ENCODE measurements at places on chromosomes 12 and 14.
A peak's percentile ranks its signal among the peaks of the same experiment; 100 is the strongest.

- DNase-seq, result no peak
These were observed 3.1 kb upstream of the ARHGEF40 start for GRCh38 chr14:21066882-21067502.

- DNase-seq, result peak; percentile 87
These were observed 28.8 kb downstream of the RPGRIP1 start for GRCh38 chr14:21308479-21309237.

GRCh38 chr14:48456051-48456450, 780.6 kb upstream of the MDGA2 start:
- no peak for DNase-seq

- DNase-seq, result no peak
These were observed 175.8 kb downstream of the CALM1 start for GRCh38 chr14:90572441-90573150.

GRCh38 chr12:13177373-13177772, 19.2 kb upstream of the EMP1 start:
- no peak for DNase-seq

DNA sequence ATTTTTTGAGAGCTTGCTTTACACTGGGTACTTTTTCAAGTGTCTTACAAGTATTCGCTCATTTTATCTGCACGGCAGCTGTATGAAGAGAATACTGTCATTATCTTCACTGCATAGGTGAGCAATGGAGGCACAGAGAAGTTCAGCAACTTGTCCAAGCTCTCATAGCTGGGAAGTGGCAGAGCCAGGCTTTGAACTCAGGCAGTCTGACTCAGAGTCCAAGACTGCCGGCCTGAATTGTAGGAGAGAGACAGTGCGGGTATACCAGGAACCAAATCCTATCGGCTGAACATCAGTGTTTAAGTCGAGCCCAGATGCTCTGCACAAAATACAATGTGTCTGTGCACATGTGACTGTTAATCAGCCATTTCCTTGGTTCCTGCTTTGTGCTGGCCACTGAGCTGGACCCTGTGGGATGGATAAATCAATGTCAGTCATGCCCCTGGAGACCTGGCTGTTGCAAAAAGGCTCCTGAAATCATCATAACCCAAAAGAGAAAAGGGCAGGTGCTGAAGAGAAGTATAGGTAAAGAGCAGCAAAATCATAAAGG, 474.6 kb downstream of the DPF3 start:
- no peak for DNase-seq

DNA sequence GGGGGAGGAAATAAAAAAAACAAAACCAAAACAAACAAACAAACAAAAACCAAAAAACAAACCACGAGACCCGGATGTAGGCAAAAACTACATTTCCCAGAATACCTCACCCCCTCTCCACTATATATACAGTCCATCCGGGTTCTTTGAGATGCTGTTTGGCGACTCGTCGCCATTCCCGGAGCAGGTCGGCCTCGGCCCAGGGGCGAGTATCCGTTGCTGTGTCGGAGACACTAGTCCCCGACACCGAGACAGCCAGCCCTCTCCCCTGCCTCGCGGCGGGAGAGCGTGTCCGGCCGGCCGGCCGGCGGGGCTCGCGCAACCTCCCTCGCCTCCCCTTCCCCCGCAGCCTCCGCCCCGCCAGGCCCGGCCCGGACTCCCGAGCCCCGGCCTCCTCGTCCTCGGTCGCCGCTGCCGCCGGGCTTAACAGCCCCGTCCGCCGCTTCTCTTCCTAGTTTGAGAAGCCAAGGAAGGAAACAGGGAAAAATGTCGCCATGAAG, at the start of gene RNF10:
TSS of gene RNF10 (plus strand) at position 154 of the 500 bp plus-strand sequence. CDS start 456 bp downstream, outside the sequence.
- peak; percentile 66 for DNase-seq

DNA sequence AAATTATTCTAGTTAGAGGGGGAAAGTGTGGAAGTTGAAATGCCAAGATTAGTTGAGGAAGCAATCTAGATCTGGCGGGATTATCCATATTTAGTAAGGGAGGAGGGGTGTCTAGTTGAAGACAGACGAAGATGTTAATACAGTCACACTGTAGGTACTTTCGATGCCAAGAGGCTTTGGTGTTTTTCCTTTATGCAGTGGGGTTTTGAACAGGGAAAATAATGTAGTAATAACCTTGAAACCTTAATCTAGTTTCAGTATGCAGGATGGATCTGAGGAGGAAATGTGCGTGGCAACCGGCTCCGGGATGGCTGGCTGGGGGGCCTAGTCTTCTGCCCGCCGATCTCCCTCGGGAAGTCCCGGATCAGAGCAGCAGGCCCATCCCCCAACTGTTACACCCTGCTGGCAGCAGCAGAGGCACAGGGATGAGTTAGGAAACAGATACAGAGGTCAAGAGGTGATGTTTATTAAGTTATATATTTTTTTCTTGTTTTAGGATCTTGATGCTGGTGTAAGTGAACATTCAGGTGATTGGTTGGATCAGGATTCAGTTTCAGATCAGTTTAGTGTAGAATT, 27.4 kb downstream of the MDM2 start:
- DNase-seq, result no peak

GRCh38 chr12:101931498-101932326, 54.3 kb downstream of the DRAM1 start:
- DNase-seq, result no peak

- DNase-seq, result no peak
These were observed 55.1 kb upstream of the E2F7 start for GRCh38 chr12:77120156-77121085.

GRCh38 chr12:2345902-2346301, 293.1 kb downstream of the CACNA1C start:
- no peak for DNase-seq

DNA sequence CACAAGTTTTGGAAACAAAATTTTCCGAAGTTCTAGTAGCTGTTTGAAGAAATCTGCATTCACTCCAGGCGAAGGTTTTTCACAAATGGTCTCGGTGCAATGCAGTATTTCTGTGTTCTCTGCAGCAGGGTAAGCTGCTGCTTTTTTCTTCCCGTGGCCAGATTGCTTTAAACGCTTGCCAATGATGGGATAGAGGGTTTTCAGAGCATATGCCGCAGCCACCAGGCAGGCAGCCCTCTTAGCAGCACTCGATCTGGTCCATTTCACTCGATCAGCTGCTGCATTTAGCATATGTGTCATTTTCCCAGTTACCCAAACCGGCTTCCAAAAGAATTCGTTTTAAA, 315 bp downstream of the ABCD2 start:
- DNase-seq, result no peak

DNA sequence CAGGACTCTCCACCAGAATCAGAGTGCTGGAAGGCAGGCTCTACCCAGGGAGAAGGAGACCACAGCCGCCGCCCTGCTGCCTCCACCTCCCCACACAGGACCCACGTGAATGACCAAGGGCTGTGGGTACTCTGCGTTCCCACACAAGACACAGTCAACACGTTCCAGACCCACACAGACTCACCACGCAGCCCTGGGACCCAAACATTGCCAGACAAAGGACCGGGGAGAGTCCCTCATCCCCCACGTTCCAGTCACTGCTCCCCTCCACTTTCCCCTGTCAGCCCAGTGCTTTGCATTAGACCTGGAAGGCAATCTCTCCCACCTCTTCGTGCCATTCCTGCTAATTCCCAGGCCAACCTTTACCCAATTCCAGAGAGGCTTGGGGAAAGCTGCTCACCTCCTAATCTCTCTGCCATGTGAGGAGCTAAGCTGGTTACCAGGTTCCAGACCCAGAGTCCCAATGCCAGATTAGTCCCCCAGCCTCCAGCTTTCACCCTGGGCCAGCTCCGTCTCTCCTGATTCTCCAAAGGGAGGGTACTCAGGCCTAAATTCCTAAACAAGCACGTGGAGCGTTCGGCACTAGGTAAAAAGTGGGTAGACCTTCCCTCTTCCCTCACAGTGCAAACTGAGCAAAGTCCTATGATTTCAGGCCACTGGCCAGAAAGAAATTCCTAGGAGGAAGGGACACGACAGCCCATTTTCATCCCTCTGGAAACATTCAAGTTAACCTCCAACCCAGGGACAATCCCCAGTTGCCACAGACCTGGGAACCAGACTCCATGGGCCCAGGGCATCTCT, 4.9 kb downstream of the SLC6A13 start:
- no peak for DNase-seq

DNA sequence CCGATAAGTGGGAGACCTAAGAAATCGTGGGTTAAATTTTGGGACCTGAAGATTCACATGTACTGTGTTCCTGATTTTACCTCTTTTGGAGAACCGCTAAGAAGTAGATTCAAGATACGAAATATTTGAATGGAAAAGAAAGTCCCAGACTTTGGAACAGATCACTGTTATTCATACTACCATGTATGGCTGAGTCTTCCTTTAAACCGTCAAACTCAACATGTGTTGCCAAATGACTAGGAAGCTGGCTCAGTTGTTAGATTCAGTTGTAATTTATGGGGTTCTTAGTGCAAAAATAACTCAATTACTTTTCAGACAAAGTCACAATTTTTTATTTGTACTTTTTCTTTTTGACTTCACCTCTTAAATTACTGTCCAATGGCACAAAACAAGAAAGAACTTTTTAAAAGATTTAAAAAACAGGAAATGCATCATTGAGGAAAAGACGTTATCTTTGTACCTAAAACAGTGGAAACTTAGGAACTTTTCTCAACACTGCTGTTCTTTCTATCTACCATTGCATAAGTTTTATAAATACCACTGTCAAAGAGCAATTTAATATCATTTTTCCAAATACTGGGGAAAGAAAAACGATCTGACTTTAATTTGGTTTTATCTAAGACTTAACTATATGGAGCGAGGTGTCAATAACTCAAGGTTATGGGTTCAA, 15.7 kb downstream of the RERG start:
- no peak for DNase-seq

GRCh38 chr12:51961834-51962233, 10.3 kb downstream of the ACVR1B start:
- DNase-seq, result no peak

DNA sequence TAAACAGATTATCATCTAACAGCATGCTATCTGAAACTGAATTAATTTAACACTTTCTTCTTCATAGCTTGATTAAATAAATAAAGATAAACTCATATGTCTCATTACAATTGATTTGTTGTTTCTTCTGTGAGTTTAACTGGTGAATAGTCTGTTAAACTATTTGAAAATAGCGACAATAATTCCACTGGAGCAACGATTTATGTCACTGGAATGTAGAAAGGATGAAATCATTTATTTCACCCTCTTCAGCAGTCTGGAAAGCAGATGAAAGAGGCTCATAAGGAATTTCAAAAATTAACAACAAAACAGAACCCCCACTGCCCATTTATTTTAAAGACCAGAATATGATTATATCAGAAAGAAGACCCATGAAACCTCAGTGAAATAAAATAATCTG, 1165.1 kb upstream of the USP15 start:
- no peak for DNase-seq

- no peak for DNase-seq
These were observed 486.1 kb downstream of the GLT1D1 start for GRCh38 chr12:129339336-129339735.

- DNase-seq, result no peak
These were observed 27.0 kb upstream of the PHC1 start for GRCh38 chr12:8887285-8887715.

GRCh38 chr14:95044463-95045105, 112.7 kb downstream of the DICER1 start:
- peak; percentile 34 for DNase-seq

DNA sequence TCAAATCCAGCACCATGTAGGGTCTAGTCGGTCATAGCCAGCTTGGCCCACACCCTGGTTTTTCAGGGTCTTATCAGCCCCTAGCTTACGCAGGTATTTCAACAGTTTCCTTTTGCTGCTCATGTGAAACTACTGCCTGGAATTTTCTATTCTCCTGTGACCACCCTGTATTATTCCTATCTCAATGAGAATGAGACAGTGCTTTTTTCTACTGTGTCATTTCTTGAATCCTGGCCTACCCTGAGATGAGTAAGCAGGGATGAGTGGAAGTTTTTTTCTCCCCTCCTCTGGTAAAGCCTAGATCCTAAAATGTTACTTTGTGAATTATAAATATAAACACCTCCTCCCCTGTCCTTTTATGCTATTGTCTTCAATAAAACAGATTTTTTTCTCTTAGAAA, 62.7 kb upstream of the ARID2 start:
- DNase-seq, result no peak

- DNase-seq, result no peak
These were observed 112.3 kb downstream of the ZFP36L1 start for GRCh38 chr14:68680541-68681051.

DNA sequence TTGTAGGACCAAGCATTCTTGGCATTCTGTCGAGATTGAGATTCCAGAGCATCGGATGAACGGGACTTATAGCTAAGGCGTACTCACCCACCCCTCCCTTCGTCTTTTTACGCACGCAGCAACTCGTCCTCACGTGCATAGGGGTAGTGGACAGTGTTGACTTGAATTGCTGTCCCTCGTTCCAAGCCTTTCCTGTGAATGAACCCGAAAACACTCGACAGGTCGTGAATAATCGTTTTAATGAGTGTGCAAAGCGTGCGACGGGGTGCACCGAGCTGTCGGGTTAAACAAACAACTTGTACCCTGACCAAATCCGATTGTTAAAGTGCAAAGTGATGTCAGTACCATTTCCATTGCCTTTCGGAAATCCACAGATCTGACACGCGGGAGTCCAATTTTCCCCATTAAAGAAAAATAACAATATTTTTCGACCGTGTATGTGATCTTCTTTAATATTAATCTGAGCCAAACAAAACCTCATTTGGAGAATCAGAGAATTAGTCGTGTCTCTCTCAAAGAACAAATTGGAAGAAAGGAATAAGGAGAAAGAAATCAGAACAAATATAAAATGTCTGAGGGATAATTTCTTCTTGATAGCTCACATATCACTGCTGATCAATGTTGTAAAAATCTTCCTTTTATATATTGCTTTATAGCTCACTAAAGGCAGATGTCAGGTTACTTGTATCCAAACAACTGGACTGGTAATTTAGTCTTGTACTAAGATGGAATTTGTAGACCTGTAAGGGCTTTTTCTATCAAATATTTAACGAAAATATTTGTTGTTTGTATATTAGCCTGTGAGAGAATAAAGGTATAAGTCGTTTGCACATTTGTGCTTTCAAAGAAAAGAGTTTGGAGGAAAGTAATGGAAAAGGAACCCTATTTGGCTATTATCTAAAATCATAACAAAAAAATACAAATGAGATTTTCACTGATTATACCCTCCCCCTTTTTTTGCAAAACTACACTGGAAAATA, 11.8 kb downstream of the FOXG1 start:
- DNase-seq, result no peak

DNA sequence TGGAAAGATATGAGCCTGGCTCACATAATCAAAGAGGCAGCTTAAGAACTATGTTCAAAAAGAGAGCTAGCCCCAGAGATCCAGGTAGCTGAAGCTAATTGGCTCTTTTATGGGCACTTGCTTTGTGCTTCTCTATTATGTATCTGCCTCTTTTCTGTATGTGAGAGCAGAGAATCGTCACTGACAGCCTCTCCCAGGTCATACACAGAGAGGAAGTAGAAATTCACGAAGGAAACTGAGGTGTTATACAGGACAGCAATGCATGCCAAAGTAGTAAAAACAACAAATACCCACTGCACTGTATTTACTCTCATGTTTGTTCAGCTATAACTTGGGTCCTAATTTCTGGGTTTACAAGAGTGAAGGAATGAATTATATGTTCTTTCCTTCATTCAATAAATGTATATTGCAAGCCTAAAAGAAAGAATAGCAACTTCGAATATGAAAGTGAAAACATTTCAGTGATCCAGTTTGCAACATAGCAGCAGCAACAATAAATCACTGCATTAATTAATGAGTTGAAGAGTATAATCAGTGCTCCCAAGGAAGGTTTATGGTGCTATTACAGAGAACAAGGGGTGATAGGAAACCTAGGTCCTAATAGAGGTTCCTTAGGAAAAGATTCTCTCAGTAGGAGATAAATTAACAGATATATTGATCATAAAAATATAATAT, 47.1 kb upstream of the ATXN7L3B start:
- no peak for DNase-seq

GRCh38 chr12:105921872-105922669, 216.7 kb downstream of the NUAK1 start:
- no peak for DNase-seq

Measured in WTC11 (cell line).